ENCODE measurements at places on chromosomes 16 and 17.

- DNase-seq, result no peak
These were observed 73.0 kb downstream of the PITPNC1 start for GRCh38 chr17:67449845-67450755.

GRCh38 chr16:75010427-75010826, 11.6 kb downstream of the ZNRF1 start:
- no peak for DNase-seq

- DNase-seq, result no peak
These were observed 13.4 kb downstream of the CBFA2T3 start for GRCh38 chr16:88963583-88963982.

DNA sequence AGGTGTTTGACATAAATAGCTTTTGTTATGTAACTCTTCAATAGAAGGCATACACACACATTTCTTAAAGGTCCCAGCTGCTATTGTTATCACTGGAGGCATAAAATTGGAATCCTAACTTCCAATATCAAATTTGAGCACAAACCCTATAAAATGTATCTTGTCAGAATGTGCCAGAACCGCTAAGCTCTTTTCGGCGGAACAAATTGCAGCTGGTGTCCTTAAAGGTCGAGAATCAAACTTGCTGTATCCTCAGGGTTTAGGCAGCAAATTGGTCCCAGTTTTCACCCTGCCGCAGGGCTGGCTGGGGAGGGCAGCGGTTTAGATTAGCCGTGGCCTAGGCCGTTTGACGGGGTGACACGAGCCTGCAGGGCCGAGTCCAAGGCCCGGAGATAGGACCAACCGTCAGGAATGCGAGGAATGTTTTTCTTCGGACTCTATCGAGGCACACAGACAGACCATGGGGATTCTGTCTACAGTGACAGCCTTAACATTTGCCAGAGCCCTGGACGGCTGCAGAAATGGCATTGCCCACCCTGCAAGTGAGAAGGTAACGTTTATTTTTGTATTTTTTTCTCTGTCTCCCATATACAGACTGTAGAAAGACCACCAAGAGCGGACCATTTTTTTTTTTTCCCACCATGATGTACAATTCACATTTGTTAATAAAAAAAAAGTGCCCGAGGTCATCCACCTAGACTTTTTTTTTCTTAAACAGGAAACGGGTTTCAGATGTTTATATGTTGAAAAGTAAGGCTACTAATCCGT, 297.1 kb downstream of the IRF8 start:
- no peak for DNase-seq

DNA sequence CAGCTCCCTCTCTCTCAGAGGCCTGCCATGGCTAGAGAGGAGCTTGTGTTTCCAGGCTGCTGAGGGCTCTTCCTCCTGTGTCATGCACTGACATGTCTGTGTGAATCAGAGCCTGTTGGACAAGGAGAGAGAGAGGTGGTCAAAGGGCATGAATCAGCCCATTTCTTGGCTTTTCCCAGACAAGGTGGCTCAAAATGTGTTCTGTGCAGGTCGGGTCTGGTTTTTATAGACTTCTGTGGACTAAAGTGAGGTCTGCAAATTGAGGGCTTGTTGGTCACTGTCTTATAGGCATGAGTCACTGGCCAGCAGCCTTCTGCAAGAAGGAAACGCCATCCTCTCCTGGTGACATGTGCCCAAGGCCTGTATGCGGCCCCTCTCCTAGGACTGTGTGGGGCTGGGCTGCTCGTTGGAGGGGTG, 97.9 kb downstream of the FOXL1 start:
- no peak for DNase-seq

GRCh38 chr17:28226563-28227315, 92.3 kb upstream of the TMEM97 start:
- no peak for DNase-seq

GRCh38 chr16:46832757-46833459, 1.9 kb upstream of the C16orf87 start:
- DNase-seq, result no peak

- DNase-seq, result peak; percentile 38
These were observed 21.4 kb downstream of the QPRT start for GRCh38 chr16:29700253-29700987.

DNA sequence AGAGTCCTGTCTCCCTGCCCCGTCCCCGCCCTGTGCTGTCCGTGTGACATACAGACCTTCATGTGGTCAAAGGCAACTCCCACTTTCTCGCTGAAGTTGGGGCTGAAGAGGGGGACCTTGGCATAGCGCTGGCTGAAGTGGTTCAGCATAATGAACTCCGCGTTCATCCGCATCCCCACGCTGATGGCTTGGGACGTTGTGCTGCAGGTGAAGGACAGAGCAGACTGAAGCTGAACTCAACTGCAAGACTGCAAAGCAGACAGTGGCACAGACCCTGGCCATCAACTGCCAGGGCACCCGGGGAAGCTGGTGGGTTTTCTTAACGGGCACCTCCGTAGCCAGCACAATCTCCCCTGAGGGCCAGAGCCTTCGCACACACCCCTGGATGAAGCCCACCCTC, 24.2 kb downstream of the ELAC2 start:
- DNase-seq, result no peak

- DNase-seq, result no peak
These were observed 18.4 kb downstream of the ZNF668 start for GRCh38 chr16:31055613-31056012.

- no peak for DNase-seq
These were observed 82.3 kb upstream of the BCAR1 start for GRCh38 chr16:75333721-75334163.

DNA sequence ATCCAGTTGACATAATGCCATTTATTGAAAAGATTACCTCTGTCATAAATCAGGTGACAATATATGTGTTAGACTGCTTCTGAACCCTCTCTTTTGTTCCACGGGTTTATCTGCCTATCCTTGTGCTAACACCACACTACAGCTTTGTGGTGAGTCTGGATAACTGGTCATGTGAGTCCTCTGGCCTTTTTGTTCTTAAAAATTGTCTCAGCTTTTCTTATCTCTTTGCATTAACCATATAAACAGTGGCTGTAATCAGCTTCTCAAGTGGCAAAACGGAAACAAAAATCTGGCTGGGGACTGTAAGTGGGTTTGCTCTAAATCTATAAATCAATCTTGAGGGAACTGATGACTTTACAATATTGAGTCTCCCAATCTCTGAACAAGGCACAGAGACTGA, 44.6 kb downstream of the STX8 start:
- DNase-seq, result no peak

DNA sequence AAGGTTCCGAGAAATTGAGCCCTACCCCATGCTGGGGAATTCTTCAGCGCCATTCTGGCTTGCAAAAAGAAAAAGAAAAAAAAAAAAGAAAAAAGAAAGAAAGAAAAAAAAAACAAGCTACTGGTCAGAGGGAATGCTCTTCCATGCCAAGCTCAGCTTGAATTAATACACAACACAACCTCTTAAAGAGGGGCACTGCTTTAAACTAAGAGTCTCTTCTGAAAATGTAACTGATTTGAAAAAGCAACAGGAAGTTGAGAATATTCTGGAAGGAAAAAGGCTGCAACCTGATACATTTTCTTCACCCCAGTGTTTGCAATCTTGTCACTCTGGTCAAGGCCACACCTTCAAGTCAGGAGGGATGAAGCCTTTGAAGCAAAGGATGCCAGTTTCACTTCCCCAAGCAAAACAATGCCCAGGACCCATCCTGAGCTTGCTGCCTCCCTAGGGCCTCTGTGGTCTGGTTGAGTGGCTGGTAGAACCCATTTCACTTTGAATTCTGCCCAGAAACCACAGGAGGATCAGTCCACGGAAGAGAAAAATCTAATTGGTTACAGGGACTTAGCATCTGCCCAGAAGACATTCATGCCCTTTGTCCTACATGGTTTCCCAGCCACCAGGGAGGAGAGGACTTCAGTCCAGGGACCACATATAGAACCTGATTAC, 389.7 kb downstream of the SOX9 start:
- DNase-seq, result no peak

- no peak for DNase-seq
These were observed 303.8 kb downstream of the SEC14L1 start for GRCh38 chr17:77444628-77444983.

GRCh38 chr17:71777048-71777640, 343.7 kb upstream of the SOX9 start:
- no peak for DNase-seq

GRCh38 chr17:17626151-17626805, 34.8 kb upstream of the PEMT start:
- DNase-seq, result no peak

- no peak for DNase-seq
These were observed 213.9 kb downstream of the C16orf78 start for GRCh38 chr16:49587511-49587910.

- no peak for DNase-seq
These were observed 14.4 kb downstream of the FBF1 start for GRCh38 chr17:75926456-75926855.

GRCh38 chr16:27230562-27231001, 27.3 kb downstream of the KDM8 start:
- DNase-seq, result no peak

GRCh38 chr17:5443728-5444127, 4.8 kb upstream of the C1QBP start:
- no peak for DNase-seq

DNA sequence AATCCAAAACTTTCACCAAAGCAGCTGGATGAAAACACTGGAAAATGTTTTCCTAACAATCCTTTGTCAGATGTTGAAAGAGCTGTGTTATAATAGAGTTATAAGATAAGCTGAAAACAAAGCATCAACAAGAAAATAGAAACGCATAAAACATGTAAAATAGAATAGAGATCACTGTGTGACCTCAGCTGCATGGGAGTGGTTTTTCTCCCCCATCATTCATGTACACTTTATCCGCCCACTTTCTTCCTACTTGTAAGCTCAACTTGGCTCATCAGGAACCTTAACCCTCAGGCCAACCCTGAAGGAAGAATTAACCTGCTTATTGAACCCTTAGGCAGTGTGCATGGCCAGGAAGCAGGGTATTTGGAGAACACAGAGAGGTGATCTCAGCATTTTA, 238.5 kb upstream of the PMFBP1 start:
- DNase-seq, result no peak

DNA sequence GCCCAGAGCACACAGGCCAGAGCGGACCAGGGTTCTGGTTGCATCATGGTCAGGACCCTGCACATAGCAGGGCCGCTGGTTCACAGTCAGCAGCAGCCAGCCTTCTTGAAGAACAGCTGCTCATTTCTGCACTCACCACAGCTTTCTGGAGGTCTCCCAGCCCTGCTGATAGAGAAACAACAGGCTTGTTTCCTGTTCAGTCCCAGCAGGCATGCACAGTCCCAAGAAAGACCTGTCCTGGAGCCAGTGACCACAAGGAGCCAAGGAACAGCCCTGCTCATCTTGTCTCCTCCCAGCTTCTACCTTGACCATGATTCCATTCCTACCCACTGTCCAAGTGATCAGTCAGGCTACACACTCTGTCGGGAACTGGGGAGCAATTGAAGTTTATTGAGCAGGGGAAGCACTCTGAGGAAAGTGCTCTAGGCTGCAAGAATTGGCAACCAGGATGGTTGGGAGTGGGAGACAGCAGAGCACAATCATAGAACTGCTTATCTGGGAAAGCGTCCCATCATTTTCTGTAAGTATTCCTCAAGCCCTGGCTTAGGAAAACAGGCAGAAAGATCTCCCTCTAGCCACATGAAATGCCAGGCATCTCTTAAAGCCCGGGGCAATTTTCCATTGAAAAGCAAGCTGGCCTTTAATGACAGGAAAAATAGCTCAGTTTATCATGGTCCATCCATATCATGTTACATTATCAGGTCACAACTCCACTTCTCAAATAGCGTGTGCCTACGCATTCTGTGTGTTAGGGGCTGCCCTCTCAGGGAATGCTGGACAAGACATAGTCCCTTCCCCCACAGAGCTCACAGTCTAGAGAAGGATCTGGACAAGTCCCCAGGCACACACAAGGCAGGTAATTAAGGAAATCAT, 155.4 kb upstream of the FOXF1 start:
- DNase-seq, result no peak

DNA sequence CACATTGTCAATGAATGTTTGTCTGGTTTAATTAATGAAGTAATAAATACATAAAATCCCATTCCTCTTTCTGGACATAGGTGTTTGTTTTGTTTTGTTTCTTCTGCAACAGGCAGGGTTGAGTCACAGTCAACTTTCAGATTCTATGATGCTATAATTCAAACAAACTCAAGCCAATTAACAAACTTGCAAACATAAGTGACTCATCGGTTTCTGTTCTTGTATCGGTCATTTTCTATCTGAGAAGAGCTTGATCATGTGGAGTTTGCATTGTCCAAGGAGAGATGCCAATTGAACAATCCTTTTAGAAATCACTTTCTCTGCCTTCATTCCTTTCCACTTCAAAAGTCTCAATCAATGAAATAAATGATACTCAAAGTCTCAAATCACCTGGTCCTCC, 294.2 kb upstream of the C16orf82 start:
- DNase-seq, result no peak

DNA sequence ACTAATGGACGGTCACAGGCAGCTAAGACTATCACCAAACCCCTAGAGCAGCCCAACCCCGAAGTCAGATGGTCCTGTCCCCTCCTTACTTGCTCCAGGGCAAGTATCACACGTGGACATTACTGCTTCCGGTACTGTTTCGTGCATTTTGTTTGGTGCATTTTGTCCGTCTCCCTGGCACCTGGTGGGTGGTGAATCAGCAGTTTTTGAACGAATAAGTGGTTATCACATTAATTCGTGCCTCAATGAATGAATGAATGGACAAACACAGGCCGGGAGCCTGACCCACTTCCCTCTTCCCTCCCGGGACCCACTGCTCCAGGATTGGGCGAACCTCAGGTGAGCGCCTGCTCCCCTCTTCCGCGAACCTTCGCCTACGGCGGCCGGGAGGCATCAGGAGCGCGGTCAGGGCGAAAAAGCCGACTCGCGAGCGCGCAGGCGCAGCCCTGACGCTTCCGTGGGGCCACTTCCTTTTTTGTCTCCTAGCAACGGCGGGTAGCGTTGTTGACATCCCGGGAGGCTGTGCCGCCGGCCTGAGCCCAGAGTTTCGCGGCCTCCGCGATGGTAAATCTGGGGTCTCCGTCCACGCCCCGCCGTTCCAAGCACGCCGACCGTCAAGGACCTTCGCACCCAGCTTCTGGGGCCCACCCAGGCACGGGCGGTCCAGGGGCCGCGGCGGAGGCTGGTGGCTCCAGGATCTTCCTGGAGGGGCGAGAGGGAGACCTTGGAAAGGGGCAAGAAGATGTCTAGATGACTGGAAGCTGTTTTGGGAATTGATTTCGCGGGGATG, at the start of gene DYNLRB2:
Gene DYNLRB2 (plus strand): TSS at position 478 of the 790 bp plus-strand sequence. CDS start 84 bp downstream, at position 562.
- peak; percentile 92 for DNase-seq

DNA sequence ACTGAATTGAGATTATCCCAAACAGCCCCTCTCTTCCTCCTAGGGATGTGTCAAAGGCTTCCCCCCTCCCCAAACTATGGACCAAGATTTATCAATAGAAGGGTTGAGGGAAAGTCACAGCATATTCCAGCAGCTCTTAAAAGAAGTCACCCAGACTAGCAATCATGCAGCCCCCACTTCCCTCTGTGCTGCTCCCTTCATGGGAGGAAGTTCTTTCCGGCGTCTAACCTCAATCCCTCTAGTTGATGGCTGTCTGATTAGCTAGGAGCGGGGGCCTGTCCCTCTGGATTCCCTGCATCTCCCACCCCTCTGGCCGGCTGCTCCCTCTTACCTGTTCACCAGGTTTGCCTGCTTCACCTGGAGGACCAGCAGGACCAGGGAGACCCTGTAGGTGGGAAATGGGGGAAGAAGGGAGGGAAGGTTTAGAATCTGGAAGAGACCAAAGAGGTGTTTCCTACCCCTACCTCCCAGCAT, 9.2 kb downstream of the COL1A1 start:
- DNase-seq, result no peak
